ENCODE measurements at places on chromosomes 5 and 9.

GRCh38 chr9:34250721-34251120 is 71.9 kb downstream of the UBAP1 start:
- DNase-seq = no peak

DNA sequence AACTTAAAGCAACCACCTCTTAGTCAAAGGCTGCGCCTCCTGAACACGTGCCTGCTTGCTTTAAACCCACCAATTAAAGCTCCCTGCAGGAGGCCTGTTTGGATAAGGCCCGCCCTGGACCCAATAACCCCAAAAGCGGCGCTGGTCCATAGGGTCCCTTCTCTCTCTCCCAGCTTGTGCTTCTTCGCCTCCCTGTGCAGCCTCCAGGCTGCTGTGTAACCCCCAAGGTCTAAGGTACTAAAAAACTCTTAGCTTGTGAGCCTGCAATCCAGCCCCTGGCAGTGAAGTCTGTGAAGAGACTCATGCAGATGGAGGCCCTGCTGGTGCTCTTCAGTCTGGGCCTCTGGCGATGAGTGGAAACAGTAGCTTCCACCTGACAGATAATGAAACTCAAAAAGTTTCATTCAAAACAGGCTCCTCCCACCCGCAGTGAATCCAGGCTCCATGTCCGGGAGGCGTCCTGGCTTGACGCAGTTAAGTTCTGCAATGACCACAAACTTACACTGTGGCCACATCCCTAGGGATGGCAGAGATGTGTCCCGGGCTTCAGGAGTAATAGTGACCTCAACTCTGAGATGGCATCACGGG is 97.3 kb downstream of the PRRT1B start:
- no peak for DNase-seq

DNA sequence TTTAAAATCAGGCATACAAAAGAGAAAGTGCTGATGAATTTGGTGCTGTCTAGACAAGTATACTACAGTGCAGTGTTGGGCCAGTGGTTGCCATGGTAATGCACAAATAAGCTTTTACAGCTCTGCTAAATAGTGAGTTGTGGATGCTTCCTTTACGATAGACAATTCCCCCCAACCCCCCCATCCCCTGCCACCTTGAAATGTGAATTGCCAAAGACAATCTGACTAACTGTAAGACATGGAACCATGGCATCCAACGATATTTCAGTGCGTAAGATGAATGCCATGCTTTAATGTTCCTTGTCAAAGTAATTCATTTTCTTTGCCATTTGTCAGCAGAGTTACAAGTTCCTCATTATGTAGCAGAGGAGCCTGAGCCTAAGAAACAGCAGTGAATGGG is 91.5 kb upstream of the NREP start:
- no peak for DNase-seq

DNA sequence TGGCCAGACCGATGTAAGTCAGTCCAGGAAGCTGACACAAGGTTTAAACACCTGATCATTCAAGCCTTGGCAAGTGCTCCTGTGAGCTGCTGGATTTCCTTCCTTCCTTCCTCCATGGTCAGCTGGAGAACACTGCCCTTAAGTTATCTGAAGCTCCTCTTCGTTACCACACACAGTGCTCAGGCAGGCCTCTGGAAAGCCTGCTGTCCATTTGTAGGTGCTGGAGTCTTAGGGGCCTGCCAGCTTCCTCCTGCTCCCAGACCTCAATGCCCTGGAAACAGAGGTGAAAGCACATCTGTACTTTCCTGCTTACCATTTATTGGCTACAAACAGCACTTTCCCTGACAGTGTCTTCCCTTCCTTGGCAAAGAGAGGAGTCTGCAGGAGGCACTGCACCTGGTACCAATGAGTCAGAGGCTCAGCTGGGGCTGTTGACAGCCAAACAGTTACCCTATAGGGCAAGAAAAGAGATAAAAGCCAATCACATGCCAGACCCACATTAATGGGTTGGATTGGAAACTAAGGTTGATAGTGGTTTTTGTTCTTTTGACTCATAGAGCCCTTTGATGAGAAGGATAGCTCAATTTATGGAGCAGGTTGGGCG is 72.6 kb upstream of the PUM3 start:
- DNase-seq = no peak

- no peak for DNase-seq
Measured at GRCh38 chr9:130156672-130157071, 15.5 kb upstream of the NCS1 start.

- no peak for DNase-seq
Measured at GRCh38 chr5:136198453-136198852, 5.5 kb upstream of the SMIM32 start.

GRCh38 chr9:120894321-120895148 is 17.5 kb upstream of the PHF19 start:
- DNase-seq = no peak

- no peak for DNase-seq
Measured at GRCh38 chr9:134327671-134328231, 1.5 kb downstream of the RXRA start.

- DNase-seq = no peak
Measured at GRCh38 chr5:392431-392988, 50.5 kb upstream of the EXOC3 start.
